ENCODE measurements at places on chromosomes 7 and 10.

- peak; percentile 6 for DNase-seq
These were observed 183.1 kb upstream of the PRSS58 start for GRCh38 chr7:142440906-142441411.

DNA sequence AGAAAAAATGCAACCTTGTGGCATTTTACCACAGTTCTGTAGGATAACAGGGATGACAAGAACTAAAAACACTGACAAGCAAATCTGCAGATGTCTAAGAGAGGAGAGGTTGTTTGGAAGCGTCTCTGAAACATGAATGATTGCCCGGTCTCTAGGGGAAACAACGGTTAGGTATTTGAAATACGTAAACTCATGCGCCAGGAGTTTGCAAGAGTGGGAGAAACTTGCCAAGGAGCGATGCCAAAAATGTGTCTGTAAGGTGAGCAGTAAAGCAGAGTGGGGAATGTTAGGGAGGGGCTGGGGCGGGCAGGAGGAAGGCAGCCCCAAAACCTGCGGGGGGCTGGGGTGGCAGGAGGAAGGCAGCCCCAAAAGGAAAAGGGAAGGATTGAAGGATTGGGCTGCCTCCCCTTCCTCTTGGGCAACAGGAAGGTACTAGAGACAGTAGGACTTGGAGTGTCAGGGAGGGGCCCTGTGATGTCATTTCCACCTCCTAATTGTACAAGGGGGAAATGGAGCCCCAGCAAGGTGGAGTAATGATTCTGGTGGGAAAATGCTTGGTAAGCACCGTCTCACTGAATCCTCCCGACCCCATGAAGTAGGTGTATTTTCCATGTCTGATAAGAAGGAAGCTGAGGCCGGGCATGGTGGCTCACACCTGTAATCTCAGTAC lies 33.2 kb upstream of the PLEKHA1 start:
- DNase-seq: no peak

DNA sequence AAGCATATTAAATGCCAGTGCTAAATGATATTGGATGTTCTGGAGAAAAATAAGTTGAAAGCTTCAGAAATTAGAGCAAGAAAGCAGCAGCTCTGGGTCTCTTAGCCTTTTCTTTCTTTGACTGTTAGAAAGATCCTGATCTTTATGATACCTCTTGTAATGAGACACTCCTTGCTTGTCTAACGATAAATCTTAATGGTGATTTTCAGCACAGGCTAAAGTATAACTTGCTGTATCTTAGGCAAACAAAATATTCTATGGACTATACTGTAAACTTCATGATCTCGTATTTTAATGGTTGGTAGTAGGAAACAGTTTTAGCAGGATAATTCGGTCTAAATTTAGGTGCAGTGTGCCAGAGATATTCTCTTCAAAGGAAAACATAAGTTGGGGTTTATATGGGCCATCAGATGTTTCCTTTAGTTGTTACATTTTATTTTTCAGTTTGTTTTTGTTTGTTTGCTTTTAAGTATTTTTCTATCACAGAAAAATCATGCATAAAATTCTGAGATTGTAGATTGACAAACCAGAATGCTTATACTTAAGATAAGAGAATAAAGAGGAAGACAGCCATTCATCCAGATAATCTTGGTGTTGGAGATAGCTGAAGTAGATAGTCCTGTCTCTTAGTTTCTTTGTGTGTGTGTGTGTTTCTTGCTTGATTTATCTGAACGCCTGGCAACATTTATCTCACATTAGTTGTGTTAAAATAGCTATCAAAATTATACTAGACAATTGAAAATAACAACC lies 4.7 kb downstream of the CASD1 start:
- DNase-seq: no peak

GRCh38 chr10:132066812-132067211 lies 1.1 kb downstream of the JAKMIP3 start:
- DNase-seq: no peak

DNA sequence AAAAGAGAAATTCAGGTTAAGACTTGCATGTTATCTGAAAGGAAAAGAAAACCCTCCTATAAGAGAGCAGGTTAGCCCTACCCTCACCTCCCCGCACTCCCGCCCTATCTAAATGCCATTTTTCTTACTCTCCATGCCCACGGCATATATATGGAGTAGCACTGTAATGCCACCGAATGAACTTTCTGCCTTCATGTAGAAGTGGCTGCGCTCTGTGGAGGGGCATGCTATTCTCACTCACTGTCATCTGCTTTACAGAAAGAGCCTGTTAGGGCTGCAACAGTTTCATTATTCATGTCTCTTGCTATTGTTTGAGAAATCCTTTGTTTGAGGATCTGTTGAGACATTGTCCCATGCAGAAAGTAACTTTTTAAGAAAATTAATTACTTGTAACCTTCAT lies 1190.6 kb downstream of the SORCS1 start:
- no peak for DNase-seq

GRCh38 chr7:84092207-84092606 lies 102.4 kb downstream of the SEMA3A start:
- peak; percentile 72 for DNase-seq

DNA sequence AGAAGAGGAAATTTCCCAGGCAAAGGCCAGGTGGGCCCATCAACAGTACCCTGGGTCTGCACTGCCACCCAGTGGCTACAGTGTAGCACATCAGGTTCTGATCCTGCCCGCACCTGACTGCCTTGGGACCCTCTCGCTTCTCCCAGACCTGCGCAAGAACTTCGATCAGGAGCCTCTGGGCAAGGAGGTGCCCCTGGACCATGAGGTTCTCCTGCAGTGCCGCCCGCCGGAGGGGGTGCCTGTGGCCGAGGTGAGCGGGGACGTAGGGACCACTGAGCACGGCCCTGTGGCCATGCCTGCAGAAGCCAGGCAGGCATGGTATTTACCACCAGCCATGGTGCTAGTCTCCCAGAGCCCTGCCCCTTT lies 33.9 kb upstream of the SLC29A3 start:
- peak; percentile 53 for DNase-seq

GRCh38 chr10:42975005-42975493 lies 101.8 kb upstream of the RET start:
- no peak for DNase-seq

DNA sequence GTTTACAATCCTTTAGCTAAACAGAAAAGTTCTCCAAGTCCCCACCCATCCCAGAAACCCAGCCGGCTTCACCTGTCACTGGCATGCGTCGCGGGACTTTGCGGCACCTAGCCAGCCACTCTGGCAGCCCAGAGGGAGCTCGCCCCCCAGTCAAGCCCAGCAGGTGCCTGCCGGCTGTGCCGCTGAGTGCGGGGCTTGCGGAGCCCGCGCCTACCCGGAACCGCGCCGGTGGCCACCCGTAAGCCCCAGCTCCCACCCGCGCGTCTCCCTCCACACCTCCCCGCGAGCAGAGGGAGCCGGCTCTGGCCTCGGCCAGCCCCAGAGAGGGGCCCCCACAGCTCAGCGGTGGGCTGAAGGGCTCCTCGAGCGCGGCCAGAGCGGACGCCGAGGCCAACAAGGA lies 446.1 kb downstream of the GRM8 start:
- no peak for DNase-seq

GRCh38 chr7:27775782-27776181 lies 35.8 kb downstream of the TAX1BP1 start:
- DNase-seq: peak; percentile 15

DNA sequence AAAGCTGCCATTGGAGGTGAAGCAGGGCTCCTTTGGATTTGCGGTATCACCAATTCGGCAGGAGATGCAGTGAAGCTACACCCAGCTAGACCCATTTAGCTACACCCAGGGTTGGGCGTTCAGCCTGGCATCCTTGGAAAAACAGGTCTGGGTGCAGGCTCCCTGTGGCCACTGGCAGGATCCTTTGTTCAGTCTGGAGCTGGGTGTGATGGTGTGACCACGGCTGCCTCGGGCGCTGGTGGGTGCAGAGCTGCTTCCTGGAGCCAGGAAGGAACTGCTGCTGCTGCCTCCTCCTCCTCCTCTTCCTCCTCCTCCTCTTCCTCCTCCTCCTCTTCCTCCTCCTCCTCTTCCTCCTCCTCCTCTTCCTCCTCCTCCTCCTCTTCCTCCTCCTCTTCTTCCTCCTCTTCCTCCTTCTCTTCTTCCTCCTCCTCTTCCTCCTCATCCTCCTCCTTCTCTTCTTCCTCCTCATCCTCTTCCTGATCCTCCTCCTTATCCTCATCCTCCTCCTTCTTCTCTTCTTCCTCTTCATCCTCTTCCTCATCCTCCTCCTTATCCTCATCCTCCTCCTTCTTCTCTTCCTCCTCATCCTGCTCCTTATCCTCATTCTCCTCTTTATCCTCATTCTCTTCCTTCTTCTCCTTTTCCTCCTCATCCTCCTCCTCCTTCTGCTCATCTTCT lies 84.0 kb downstream of the GRK5 start:
- DNase-seq: no peak

- no peak for DNase-seq
These were observed 5.6 kb upstream of the PKD1L1 start for GRCh38 chr7:47953822-47954221.

- DNase-seq: no peak
These were observed 46.5 kb upstream of the TNRC18 start for GRCh38 chr7:5470167-5470532.

- DNase-seq: peak; percentile 93
These were observed 614 bp upstream of the IFIT2 start for GRCh38 chr10:89301232-89301631.

GRCh38 chr7:139992353-139993044 lies 70.3 kb downstream of the PARP12 start:
- DNase-seq: no peak

GRCh38 chr7:140229591-140230515 lies 53.1 kb upstream of the KDM7A start:
- DNase-seq: no peak

- no peak for DNase-seq
These were observed 79.0 kb downstream of the PRR15 start for GRCh38 chr7:29642494-29643155.

GRCh38 chr7:87369216-87369615 lies 23.8 kb downstream of the CROT start:
- peak; percentile 70 for DNase-seq

DNA sequence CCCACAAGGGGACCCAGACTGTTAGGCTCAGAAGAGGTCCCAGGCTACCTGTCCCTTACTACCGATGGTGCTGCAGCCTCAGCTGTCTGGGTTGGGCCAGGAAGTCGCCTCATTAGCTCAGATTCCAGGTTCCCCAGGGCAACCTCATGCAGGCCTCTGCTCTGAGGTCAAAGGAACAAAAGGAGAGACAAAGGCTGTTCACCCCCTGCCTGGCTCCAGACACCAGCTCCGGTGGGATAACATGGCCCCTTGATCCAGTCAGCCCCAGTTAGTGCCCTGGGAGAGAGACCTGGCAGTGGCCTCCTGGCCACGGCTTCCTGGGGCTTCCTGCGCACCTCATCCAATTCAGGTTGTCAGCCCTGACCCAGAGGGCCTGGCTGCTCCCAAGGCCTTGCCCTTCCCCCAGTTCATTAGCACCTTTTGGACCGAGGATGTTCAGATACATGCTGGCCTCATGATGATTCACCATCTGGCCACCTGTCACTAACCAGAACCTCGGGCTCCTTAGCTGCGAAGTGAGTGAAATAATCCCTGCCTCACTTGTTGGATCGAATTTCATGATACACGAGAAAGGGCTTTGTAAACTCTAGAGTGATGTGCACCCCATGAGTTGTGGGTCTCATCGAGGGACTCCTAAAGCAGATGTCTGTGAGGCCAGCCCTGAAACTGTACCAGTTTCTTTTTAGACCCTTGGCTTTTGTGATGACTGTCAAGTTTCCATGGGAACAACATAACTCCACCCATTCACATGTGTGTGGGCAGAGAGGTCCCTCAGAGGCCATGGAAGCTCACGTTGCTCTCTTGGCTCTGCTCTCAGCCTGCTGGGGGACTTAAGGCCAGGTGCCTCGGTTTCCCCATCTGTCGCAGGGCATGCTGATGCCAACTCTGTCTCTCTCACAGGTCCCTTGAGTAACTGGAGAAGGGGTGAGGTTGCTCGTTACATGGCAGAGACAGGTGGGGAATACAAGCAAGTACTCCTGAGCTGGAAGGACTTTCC lies 79.5 kb upstream of the PCBD1 start:
- DNase-seq: no peak

DNA sequence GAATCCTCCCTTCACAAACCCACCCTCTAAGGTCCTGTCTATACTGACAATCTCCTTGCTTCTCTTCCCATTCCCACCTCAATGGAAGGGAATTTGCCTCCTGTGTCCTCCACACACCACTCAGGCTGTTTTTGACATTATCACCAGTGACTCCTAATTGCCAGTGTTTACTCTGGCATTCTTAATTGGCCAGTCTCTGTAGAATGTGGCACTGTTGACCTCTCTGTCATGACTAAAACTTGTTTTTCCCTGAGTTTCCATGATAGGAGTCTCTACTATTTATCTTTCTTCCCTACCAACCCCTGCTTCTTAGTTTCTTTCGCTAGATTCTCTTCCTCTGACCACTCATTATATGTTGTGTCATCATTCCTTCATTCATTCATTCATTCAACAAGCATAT lies 12.1 kb downstream of the SLC16A12 start:
- DNase-seq: no peak

- no peak for DNase-seq
These were observed 168.8 kb upstream of the POT1 start for GRCh38 chr7:125098377-125098970.

GRCh38 chr7:107075863-107076574 lies 31.5 kb downstream of the PRKAR2B start:
- DNase-seq: peak; percentile 86

DNA sequence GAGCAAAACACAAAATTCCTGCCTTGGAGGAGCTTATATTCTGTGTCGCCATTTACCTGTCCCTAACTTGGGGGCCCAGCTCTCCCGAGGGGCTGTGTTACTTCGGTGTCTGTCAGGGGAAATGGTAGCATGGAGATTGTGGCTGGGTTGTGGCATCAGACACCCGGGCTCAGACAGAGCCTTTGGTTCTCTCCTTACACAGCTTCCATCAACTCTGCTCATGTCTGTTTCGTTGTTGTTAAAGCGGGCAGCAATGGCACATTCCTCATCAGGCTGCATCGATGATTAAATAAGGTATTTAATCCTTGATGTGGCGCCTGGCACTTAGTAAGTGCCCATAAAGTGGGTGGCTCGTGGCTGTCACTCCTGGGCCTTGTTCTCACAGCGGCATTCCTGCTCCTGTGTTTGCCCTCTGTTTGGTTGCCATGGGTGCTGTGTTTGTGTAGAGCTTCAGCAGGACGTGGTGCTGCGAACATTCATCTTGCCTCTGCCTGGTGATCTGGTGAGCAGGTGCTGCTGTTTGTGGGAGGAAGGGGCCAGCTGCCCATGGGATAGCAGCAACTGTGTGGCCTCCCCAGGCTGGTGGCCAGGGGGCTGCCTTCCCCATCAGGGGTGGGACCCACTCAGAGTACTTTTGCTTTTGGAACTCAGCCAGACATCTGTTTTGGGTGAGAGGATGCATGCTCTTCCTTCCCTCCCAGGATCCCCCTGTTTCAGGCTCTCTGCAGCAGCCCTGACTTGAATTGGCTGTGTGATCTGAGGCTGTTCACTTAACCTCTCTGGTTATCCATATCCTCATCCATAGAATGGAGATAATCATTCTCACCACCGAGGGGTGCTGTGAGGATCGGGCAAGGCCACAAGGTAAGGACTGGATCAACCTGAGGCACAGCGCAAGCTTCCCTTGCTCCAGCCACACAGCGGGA lies 207.2 kb upstream of the SVIL start:
- DNase-seq: no peak

DNA sequence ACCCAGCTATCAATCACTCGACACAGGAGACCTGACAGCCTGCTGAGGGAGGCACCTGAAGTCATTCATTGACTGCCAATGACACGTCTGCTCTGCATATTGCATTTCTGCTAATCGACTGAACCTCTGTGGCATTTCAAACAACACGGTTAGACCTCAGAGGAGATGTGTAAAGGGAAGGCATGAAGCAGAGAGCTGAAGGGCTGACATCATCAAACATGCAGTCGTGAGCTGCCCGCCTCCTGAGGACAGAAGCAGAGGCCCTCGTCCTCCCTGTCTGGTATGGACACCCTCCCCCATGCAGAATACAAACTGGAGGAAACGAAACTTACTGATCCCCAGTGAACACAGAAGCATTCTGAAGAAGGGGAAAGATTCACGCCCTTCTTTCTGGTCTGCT lies 462.6 kb upstream of the MGMT start:
- DNase-seq: no peak

Measured in OCI-M1 (cell line).